ENCODE measurements at places on chromosomes 7 and 10.

DNA sequence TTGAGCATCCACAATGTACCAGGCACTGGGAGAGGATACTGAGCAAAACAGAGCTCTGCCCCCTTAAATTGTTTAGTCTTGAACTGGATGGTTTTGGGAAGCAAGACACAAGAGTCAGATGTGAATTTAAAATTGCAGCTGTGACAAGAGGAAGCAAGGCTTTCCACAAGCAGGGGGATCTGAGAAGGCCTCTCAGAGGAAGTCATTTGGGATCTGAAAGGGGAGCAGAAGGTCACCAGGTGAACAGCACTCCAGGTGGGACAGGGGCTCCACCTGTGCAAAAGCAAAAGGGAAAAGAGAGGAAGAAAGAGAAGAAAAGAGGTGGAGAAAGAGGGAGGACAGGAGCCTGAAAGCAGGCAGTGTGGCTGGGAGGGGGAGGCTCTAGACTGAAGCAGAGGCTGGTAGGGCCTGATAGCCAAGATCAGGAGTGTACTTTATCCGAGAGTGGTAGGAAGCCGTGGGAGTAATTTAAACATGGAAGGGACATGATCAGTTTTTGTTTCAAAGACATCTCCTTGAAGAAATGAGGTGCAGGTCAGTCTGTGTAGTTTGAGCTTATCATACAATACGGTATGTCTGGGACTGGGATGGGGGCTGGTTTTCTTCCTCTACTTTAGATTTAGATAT, 76.1 kb upstream of the DUSP5 start:
- no peak for DNase-seq

DNA sequence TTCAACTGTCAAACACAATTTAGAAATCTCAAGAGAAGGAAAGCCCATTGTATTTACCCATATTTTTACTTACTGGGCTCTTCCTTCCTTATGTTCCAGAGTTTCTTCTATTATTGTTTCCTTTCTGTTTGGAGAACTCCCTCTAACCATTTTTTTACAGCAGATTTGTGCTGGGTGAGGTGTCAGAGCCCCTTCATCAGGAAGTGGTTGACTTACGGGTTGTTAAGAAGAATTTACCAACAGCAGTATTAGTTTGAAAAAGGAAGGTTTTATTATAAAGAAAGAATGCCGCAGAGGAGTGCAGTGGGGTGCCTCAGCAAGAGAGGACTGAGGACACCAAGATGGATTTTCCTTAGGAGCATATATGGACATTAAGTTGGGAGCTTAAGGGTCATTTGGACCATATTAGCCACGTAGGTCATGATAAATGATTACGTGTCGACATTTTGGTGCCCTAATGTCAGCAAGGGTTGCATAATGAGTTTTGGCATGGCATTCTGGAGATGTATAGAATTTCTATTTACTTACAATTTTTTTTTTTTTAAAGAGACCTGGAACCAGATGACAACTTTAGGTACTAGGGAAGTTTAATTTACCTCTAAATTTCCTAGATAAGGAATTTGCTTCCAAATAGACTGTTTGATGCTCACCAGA, 6.3 kb upstream of the TBATA start:
- no peak for DNase-seq

GRCh38 chr10:68599771-68600040, 39.6 kb downstream of the TET1 start:
- no peak for DNase-seq

DNA sequence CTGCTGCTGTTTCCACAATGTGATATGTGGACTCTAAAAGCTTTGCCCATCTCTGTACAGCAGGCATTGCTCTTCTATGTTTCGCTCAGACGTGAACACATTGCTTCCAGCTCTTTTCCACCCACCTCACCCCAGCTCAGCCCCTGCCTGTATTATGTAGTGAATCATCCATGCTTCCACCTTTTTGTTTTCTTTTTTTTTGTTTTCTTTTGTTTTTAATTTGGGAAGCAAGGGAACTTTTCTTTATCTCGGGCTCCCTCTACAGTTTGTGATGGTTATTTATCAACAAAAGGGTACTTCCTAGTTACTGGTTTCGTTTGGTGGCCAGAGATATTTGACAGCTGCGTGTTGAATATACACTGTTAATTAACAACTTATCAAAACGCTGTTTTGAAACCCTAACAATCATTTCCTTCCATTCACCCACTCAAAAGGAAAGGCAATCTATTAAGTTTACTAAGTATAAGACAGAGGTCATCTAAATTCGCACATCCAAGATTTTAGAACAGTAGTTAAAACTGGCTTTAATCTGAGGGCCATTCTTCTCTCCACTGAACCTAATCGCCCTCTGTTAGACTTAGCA, 127.9 kb upstream of the STK17A start:
- DNase-seq: peak; percentile 61

DNA sequence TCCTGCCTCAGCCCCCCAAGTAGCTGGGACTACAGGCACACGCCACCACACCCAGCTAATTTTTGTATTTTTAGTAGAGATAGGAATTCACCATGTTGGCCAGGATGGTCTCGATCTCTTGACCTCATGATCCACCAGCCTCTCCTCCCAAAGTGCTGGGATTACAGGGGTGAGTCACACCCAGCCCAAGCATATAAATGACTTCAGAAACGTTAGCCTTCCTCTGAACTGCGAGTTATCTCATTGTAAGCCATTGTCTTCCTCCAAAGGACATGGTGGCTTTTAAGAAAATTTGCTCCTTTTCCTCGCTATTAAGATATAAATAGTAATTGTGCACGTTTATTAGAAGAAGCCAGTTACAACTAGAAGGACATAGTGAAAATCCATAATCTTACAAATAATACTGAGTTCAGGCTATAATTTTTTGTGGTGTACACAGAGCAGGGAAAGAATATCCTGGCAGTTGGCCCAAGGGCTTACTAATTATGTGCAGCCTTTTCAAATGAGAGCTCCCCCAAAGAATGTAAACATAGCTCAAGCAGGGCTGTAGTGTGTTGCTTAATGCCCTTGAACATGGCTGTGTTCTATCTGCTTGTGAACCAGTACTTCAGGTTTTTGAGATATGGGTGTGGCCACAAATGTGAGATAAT, 495.8 kb downstream of the PARD3 start:
- DNase-seq: peak; percentile 89

GRCh38 chr10:103481974-103482531, 3.0 kb upstream of the CALHM3 start:
- peak; percentile 88 for DNase-seq

GRCh38 chr10:78529262-78529661, 495.6 kb downstream of the RPS24 start:
- DNase-seq: no peak

DNA sequence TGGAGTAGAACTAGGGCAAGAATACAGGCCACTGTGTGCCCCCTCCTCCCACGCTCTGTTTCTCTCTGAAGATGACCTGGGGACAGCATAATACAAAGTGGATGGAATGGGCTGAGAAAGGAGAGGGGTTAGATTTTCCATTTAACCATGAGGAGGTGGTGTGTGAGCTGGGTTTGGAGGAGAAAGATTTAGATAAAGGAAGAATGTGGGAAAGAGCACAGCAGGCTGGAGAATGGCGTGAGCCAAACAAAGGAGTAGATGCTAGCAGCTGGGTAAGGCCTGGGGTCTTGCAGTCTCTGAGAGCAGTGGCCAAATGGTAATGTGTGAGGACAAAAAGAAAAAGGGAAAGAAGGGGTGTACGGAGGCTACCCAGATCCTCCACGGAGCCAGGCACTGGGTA, 8.6 kb downstream of the PNLIPRP2 start:
- DNase-seq: no peak
